CD4-positive, alpha-beta T cell treated with Interferon alpha-2 for 1 hour (primary cell): ENCODE measurements at places on chromosomes 16 and 17.

DNA sequence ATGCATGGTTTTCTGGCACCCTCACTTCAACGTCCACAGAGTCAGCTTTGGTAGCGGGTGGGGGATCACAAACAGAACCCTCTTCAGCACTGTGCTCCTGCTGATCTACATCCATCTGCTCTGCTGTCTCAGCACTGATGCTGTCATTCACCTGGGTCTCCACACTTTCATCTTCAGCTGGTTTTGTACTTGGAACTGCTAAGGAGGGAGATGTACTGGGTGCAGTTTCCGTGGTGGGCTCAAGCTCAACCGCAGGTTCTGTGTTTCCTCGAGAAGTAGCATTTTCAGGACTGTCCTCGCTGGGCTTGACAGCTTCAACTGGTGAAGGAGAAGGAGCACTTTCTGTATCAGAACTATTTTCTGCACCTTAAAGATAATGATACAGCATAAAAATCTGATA is 101.8 kb downstream of the TTC19 start:
- DNase-seq, result no peak

GRCh38 chr17:42313773-42314566 is 25.7 kb downstream of the STAT5A start:
- no peak for DNase-seq

DNA sequence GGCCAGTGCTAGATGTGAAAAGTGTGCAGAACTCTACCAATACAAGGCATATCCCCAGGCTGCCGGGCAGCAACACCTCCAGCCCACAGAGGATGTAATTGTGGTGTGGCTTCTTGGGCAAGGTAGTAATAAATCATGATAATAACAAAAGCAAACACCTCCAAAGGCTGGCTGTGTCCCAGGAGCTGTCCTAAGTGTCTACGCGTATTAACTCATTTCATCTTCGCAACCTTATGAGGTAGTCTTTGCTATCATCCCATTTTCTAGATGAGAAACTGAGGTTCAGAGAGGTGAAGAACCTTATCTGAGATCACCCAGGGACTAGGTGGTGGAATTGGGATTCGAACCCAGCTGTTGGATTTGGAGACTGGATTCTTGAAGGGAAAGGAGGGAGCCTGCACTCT is 5.3 kb downstream of the PDK2 start:
- DNase-seq, result no peak

DNA sequence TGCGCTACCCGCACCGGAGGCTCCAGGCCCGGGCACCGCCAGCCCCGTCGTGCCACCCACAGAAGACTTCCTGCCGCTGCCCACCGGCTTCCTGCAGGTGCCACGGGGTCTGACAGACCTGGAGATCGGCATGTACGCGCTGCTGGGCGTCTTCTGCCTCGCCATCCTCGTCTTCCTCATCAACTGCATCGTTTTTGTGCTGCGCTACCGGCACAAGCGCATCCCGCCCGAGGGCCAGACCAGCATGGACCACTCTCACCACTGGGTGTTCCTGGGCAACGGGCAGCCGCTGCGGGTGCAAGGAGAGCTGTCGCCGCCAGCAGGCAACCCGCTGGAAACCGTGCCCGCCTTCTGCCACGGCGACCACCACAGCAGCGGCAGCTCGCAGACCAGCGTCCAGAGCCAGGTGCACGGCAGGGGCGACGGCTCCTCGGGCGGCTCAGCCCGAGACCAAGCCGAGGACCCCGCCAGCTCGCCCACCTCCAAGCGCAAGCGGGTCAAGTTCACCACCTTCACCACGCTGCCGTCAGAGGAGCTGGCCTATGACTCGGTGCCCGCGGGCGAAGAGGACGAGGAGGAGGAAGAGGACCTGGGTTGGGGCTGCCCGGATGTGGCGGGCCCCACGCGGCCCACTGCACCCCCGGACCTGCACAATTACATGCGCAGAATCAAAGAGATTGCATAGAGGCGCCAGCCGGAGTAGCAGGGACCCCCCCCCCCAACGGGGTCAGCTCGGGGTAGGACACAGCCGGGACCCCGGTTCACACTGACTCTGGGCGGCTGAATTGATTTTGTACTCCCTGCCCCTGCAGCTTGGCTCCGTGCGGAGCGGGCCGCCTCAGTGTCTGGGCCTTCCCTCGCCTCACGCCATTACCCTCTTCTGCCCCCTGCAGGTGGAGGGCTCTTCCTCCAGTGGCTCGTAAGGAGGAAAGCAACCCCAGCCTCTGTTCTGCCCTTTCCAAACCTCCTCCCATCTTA is 58.5 kb downstream of the TMEM132E start:
- DNase-seq, result peak; percentile 81

DNA sequence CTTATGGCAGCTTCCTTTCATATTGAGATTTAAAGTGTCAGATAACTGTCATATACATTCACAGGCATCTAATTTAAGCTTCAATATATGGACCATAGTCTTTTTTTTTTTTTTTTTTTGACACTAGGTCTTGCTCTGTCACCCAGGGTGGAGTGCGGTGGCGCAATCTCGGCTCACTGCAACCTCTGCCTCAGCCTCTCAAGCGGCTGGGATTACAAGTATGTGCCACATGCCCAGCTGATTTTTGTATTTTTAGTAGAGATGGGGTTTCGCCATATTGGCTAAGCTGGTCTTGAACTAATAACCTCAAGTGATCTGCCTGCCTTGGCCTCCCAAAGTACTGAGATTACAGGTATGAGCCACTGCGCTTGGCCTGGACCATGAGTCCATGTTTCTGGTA is 13.6 kb downstream of the CEP95 start:
- no peak for DNase-seq

DNA sequence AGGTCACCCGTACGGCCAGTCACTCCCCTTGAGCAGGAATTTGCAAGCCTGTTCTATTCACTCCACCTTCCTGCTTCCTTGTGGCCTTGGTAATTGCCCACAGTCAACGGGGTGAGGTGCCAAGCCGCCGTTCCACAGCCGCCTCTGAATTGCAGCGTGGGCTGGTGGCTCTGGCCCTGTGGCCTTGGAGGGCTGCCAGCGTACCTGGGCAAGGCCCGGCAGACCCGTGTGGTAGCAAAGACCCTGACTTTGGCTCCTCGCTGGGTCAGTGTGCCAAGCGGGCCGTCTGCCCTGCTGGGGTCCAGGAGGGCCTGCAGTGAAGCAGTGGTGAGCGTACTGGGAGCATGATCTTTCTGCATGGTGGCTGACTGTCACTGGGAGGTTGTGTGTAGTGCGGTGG is 3.6 kb downstream of the BANP start:
- DNase-seq, result no peak

DNA sequence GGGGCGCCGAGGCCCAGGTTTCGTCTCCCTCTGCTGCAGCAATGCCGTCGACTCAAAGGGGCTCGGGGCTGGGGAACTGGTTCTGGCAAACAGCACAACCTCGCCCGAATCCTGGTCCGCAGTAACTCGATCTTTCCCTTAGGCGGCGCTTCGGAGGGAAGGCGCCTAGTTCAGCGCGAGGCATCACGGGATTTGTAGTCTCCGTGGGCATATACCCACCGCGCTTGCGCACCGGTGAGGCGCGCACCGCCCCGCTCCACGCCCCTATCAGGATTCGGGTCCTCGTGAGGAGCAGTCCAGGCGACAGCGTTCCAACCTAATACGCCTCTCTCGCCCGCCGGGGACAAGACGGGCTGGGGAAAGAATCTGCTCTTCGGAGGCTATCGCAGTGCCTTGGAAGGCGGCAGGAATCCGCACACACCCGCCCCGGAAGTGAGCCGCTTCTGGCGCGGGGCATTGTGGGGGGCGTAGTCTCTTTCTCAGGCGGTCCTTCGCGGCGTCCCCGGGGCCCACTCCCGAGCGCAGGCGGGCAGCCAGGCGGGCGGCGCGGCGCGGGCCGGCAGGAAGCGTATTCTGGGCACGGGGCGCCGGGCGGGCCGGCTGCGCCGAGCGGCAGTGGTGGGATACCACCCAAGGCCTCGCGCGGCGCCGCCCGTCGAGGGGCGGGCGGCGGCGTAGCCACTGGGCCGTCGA is at the start of gene THAP11:
THAP11 (plus strand) TSS at position 505 of the 693 bp plus-strand sequence. CDS start 235 bp downstream, outside the sequence.
- peak; percentile 96 for DNase-seq

DNA sequence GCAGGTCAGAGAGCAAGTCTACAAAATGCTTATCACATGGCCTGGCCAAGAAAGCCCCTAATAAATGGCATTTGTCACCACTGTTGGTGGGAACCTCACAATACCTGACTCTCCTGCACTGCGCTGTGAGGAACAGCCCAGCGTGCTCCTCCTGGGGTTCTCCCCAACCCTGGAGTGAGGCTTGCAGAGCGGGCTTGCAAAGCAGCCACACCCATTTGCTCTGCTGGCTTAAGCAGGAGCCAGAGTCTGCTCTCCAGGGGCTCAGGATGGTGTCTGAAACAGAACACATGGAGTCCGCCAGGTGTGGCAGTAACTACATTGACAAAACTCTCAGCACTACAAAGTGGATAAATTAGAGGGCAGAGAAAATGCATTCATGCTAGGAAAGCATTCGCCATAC is 331.0 kb upstream of the CCL2 start:
- no peak for DNase-seq

DNA sequence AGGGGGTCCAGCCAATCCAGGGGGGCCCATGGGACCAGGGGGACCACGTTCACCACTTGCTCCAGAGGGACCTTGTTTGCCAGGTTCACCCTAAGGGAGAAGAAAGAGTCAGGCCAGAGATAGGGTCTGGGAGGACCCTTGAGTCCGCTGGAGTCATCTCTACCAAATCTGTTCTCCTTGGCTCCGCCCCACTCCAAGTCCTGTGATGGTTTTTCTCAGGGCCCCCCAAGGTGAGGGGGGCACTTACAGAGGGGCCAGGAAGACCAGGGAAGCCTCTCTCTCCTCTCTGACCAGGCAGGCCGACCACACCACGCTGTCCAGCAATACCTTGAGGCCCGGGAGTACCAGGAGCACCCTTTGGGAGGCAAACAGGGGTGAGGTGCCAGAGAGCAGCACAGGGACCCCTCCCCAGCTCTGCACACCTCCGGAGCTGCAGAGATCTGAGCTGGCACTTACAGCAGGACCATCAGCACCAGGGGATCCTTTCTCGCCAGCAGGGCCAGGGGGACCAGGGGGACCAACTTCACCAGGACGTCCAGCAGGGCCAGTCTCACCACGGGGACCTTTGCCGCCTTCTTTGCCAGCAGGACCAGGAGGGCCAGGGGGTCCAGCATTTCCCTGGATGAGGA is 12.4 kb downstream of the COL1A1 start:
- no peak for DNase-seq

DNA sequence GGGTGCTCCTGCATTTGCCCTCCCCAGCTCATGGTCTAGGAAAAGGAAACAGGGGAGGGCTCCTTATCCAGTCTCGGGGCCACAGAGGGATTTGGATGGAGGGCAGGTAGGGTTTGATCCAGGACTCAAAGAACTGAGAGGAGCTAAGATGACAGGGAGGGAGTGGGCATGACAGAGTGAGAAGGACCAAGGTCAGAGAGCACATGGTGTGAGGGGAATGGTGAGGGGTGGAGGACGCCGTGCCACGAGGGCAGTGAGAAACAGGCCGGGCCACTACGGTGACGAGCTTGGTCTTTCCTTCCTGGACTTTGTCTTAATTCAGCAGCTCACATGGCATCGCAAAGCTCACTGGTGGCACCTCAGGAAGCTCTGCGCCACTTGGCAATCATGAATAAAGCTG is 35.2 kb downstream of the IRF8 start:
- DNase-seq, result no peak

DNA sequence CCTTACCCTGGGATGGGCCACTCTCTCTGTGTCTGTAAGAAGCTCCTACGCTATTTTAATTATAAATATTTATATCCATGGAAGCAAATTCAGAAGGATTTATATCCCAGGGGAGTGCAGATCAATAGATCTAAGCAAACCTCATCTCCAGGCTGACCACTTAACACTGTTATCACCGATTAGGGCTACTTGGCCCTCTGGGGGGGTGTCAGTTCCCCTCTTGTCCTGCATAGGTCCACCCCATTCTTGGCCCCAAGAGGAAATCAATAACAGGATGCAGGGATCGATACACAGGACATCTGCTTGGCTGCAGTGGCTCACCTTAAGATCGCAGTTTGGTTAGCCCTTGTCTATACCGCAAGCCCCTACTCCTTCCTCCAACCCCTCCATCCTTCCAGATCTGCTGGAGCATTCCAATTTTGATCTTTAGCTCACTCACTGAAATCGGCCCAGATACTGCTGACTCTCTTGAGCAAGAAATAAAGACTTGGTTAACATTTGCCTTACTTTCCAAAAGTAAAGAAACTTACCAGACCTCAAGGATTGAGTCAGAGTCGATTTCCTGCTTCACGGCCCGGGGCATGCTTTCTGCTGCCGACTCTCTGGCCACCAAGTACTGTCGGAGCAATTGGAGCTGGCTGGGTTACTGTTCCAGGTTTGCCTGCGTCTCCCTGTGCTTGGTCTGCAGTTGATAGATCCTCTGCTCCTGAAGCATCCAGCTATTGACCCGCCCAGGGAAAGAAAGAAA is 112.3 kb upstream of the PMFBP1 start:
- DNase-seq, result no peak
